ENCODE measurements at places on chromosomes 7 and 10.

DNA sequence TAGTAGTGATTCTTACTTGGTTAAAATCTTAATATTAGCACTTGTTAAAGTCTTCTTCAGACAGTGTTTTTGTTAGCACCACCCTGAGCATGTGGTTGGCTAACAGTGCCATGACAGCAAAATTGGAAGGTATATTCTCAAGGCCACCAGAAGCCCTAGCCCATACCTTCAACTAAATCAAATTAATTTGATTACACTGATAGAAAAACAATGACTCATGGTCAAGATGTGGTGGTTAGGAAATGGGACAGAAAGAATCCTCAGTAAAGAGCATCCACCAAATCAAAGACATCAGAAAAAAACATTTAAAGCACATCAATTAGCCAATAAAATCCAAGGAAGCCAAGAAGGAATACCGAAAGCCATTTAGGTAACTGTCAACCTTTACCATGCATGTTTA is 75.5 kb downstream of the PIP4K2A start:
- DNase-seq, result no peak

- DNase-seq, result no peak
Observed at GRCh38 chr10:95291365-95292039, 699 bp upstream of the PDLIM1 start.

GRCh38 chr7:41886262-41886900 is 183.5 kb upstream of the INHBA start:
- DNase-seq, result no peak

DNA sequence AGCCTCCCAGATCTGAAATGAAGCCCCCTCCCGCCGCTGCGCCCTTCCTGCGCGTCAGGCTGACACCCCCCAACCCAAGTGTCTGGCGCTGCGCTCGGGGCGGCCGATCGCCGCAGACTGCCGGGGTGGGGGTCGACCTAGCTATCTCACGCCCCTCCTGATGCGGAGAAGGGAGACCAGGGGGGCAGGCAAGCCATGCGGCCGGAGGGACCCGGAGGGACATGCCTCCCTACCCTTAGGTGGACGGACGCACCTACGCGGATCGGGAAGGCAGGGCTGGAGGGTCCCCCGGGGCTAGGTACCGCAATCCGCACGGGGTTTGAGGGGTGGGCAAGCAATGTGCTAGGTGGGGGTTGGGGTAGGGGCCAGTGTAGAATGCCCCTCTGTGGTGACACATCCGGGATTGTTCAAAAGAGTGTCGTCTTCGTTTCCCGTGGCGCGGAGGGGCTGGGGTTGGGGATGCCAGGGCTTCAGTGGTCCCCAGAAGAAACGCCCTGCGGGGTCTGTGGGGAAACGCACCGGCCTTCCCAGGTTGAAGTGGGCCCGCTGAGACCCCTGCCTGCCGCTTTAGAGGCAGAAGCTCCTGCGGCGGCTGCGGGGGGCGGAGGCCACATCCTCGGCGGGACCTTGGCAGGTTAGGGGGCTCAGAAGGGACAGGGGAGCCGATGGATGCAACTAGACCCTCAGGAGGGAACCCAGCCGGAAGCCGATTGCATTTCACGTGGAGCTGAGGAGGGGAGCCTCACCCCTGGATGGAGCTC is 913 bp downstream of the ADCYAP1R1 start:
- DNase-seq, result no peak

GRCh38 chr10:118592675-118593330 is 2.6 kb downstream of the PRLHR start:
- DNase-seq, result peak; percentile 8

- no peak for DNase-seq
Observed at GRCh38 chr7:15747301-15747700, 60.8 kb upstream of the MEOX2 start.

GRCh38 chr10:121732656-121733445 is 134.6 kb upstream of the FGFR2 start:
- DNase-seq, result no peak

- DNase-seq, result no peak
Observed at GRCh38 chr10:116146372-116147140, 126.5 kb downstream of the GFRA1 start.

- DNase-seq, result no peak
Observed at GRCh38 chr7:55344840-55345239, 20.3 kb upstream of the LANCL2 start.

GRCh38 chr10:62727934-62728333 is 76.6 kb upstream of the ADO start:
- no peak for DNase-seq

GRCh38 chr10:78954689-78955088 is 114.1 kb upstream of the ZMIZ1 start:
- DNase-seq, result no peak

DNA sequence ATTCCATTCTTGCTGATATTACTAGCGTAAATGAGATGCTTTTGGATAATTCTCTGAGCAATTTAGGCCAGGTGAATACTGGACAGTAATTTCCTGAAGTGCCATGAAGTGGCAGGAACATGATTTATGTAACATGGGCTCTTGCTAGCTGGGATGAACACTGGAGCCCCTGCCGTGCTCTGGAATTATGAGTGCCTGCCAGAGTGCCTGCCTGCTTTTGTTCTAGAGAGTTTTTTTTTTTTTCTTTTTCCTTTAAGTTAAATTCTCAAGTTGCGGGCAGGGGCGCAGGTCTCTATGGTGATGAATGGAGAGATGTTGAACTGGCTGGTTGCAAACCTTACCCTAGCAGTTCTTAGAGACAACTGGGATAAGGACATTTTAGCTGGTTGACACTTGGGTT is 165.9 kb downstream of the AUTS2 start:
- peak; percentile 42 for DNase-seq

GRCh38 chr7:99473315-99473596 is 566 bp downstream of the ZNF789 start:
- no peak for DNase-seq

GRCh38 chr10:49407151-49407550 is 11.3 kb upstream of the DRGX start:
- DNase-seq, result no peak

GRCh38 chr10:945778-946177 is 14.3 kb upstream of the LARP4B start:
- DNase-seq, result no peak
